ENCODE measurements at places on chromosomes 6 and 20.

DNA sequence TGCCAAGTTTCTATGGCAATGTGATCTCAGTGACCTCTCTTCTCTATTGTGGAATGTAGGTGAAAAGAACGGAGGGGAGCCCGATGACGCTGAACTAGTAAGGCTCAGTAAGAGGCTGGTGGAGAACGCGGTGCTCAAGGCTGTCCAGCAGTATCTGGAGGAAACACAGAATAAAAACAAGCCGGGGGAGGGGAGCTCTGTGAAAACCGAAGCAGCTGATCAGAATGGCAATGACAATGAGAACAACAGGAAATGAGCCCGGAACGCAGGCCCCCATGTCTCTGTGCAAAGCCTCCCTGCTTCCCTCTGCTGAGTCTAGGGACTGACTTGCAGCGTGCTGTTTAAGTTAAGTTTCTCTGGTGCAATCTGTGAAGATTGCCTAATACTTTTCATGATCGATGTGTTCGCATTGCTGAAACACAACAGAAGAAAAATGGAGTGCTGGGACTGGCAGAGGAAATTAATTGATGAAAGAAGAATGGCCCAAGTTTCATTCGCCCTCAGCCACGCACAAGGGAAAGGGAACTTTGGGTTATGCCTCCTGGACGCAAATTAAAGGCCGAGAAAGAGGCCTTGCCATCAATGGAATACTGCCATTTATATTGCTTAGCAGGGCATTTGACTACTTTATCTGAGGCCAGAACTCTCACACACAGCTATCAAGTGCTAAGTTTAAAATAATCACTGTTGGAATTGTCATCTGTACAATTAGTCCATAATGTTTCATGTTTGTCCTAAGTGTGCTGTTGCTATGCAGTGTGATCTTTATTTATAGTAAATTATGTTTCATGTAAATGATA lies 146.4 kb downstream of the AKAP7 start:
- peak; percentile 53 for DNase-seq

- no peak for DNase-seq
Observed at GRCh38 chr6:2549834-2550233, 200.9 kb downstream of the MYLK4 start.

DNA sequence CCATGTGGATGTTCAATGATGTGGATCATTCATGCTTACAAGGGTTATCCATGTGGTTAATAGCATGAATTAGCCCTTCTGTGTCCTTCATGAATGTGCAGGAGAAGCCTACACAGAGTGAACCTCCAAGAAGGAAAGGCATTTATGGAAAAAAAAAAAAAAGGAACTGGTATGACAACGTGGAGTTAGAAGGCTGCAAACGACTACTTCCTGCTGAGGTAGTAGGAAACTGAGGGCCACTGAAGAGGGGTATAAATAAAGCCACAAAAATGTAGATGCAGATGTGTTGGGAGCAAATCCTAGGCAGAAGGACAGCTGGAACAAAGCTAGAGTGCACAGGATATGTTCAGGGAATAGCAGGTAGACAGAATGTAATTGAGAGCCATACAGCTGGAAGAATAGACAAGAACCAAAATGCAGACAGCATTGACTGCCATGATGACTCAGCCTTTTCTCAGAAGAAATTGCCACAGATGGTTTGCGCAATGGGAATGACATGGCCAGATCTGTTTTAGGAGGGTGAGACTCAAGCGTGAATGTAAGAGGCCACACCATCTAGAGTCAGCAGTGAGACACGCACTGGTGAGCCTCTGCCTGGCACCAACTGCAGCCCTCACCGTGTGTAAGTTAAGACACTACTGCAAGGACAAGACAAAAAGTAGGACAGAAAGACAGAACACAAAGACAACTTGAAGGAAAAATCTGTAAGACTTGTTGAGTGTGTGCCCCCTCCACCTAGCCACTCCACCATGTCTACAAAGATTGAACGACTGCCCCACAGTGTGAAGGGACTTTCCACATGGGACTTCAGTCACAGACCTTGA lies 79.8 kb downstream of the KIF13A start:
- no peak for DNase-seq

DNA sequence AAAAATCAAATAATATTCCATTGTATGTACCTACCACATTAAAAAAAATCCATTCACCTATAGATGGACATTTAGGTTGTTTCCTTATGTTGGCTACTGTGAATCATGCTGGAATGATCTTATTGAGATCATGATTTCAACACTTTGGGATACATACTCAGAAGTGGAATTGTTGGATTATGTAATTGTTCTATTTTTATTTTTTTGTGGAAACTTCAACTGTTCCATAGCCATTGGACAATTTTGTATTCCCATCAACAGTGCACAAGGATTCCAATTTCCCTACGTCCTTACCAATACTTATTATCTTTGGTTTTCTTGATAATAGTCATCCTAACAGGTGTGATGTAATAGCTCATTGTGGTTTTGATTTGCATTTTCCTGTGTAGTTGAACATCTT lies 834.0 kb downstream of the MAFB start:
- DNase-seq: no peak

- no peak for DNase-seq
Observed at GRCh38 chr6:1136415-1136774, 175.5 kb upstream of the FOXQ1 start.

- DNase-seq: no peak
Observed at GRCh38 chr6:37897818-37898515, 78.4 kb downstream of the ZFAND3 start.

DNA sequence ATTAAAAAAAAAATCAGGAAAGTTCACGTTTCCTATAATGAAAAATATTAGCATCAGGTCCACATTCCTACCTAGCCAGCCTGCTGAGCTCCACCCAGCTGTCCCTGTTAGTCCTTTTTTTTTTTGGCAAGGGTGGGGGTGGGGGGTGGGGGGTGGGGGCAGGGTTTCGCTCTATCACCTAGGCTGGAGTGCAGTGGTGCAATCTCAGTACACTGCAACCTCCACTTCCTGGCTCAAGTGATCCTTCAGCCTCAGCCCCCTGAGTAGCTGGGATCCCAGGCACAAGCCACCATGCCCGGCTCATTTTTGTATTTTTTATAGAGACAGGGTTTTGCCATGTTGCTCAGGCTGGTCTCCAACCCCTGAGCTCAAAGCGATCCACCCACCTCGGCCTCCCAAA lies 7.5 kb upstream of the SLC2A10 start:
- no peak for DNase-seq

- DNase-seq: no peak
Observed at GRCh38 chr20:4244700-4245485, 229.5 kb upstream of the RNF24 start.

DNA sequence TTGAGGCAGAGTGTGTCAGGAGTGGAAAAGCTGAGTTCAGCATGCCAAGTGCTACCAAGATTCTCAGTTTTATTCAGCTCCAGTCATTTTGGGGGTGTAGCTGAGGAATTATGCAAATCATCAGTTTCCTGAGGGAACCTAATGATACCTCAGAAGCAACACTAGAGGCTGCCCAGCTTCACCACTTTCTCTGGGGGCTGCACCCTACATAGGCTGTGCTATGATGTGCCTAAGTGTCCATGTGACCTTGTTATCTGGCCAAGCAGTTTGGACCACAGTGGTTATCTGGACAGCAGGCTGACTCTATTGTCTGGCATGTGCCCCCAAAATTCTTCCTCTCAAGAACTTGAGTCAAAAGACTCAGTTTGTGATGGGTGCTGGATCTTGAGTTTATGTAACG lies 374.6 kb upstream of the SYNCRIP start:
- no peak for DNase-seq

GRCh38 chr6:130694606-130695005 lies 132.6 kb upstream of the SMLR1 start:
- DNase-seq: no peak

DNA sequence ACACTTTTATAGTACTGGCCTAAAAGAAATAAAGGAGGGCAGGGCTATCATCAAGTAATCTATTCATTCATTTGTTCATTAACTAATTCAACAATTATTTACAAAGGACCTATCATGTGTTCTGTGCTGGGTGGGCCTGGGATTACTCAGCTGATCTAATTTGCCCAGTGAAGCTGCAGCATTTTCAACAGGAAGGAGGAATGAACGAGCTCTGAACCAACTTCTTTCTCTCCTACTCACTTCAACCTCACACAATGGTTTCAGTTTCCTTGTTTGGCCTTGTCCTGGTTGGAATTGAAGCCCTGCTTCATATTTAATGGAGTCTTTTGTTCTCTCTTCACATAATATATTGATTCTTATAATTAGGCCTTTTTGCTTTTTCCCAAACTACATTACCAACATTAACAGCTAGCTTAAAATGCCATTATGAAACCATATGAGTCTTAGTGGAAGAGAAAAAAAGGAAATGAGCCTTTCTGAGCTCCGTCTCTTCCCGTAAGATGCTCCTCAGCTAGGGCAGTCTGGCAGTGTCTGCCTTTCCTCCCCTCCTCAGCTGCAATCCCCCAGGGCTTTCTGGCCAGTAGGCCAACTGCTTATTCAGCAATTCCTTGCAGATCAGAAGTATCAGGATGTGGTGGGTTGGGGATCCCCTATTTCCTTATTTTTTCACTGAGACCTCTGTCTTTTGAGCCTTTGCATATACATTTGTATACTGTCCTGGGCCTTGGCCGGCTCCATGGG lies 79.4 kb upstream of the NRN1 start:
- DNase-seq: no peak

DNA sequence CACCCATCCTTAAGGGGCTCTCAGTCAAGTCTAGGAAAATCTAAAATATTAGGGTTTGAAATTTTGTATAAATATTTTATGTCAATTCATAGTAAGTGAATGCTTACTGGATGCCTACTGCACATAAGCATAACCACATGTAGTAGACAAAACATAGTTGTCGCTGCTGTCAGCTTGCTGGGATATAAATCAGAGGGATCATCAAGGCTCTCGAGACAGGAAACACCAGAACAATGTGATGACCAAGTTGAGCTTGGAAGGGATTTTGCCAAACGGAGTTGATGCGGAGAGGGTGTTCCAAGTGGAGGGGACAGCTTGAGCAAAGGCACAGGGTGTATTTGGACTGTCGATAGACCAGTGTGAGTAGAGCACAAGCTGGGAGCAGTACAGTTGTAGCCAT lies 105.8 kb upstream of the SUPT3H start:
- DNase-seq: no peak

DNA sequence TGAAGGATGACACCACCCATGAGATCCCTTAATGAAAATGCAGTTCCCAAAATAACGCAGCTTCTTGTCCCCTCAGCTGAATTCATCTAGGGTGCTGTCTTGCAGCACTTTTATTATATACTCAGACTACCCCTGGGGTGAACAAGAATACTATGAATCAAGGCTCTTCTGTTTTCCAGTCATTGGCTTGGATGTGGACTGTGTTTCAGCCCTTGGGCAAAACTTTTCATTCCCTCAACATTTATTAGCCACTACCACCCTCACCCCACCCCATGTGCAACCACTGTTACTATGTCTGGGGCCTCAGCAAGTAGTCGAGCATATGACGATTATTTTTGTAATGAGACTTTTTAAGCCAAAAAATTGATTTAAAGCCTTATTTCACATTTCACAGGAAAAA lies 319.2 kb upstream of the PLN start:
- DNase-seq: no peak

GRCh38 chr6:109292983-109293586 lies 89.2 kb downstream of the CD164 start:
- DNase-seq: no peak

DNA sequence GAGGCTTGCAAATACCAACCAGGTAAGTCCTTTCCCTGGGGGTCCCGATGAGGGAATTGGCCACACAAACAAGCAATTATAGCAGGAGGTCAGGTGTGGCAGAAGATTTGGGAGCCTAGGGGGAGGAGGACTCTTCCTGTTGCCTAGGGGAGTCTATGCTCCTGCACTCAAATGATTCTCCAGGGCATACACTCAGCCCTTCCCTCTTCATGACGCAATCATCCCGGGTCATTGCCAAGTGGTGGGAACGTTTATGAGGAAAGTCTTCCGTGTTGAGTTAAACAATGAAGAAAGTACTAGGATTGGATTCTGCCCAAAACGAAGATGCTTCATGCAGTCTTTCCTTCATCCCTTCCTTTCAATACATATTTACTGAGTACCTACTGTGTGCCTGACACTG lies 186.5 kb upstream of the TSHZ2 start:
- no peak for DNase-seq

DNA sequence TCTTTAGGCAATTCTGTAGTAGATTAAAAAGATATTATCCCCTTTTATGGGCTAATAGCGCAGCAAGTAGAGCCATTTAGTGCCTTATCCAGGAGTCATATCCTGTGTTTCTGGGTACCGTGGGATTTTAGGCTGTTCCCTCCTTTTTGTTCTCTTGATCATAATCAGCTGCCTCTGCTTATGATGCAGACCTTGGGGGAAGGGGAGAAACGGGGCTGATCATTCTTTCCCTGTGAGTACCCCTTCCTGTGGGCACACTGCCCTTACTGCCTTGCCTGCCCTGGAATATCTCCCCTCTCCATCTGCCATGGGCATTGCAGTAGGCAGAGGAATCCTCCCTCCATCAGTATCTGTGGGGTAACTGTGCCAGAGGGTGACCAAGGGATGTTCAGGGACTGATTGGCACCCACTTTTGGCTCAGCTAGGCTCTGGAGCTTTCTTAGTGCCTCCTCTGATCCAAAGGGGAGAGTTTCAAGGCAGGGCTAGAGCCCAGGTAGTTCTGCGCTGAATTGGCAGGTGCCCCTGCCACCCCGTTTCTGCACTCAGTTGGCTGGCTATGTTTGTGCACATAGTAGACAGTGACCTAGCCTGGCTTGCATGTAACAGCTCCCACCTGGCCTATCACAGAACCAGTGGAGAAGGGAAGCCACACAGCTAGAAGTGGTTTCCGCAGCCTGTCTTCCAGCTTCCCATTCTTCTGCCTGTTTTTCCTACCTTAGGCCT lies 103.3 kb downstream of the FIG4 start:
- no peak for DNase-seq

DNA sequence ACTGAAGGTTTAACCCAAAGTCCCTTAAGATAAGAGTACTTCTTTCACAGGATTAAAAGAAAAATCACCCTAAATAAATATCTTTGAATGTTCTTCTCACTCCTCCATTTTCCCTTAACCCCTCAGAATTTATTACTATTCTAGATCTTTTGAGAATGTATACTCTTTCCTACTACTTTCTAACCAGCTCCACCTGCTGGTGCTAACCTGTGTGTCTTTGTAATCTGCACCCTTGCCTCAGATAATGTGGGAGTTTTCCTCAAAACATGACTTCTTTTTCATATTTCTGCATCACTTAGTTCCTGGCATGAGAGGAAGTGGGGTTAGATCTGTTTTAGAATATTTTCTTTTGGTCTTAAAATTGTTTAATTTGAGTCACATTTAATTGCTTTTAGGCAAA lies 394.2 kb downstream of the BMP2 start:
- DNase-seq: no peak

GRCh38 chr20:60485012-60485760 lies 527.0 kb downstream of the CDH26 start:
- no peak for DNase-seq
